ENCODE measurements at places on chromosomes 11 and 22. TPM values are rescaled to one million over a fixed set of nuclear protein-coding genes. Genes with fewer than 3 reads are reported as not detected.

Gene OLFML1
- 2.9 TPM for total RNA-seq

Gene APOL5
- not detected for total RNA-seq

Gene MMP8
- total RNA-seq: not detected

Gene OR2AT4
- total RNA-seq: not detected

Gene FBLN1
- total RNA-seq: 14.3 TPM

Gene CABP4
- 0.65 TPM for total RNA-seq

Gene TMEM191B
- 0.15 TPM for total RNA-seq

Measured in epithelial cell of umbilical artery (primary cell).